ENCODE measurements at places on chromosomes 16 and 17. TPM values are rescaled to one million over a fixed set of nuclear protein-coding genes. Genes with fewer than 3 reads are reported as not detected.

DNA sequence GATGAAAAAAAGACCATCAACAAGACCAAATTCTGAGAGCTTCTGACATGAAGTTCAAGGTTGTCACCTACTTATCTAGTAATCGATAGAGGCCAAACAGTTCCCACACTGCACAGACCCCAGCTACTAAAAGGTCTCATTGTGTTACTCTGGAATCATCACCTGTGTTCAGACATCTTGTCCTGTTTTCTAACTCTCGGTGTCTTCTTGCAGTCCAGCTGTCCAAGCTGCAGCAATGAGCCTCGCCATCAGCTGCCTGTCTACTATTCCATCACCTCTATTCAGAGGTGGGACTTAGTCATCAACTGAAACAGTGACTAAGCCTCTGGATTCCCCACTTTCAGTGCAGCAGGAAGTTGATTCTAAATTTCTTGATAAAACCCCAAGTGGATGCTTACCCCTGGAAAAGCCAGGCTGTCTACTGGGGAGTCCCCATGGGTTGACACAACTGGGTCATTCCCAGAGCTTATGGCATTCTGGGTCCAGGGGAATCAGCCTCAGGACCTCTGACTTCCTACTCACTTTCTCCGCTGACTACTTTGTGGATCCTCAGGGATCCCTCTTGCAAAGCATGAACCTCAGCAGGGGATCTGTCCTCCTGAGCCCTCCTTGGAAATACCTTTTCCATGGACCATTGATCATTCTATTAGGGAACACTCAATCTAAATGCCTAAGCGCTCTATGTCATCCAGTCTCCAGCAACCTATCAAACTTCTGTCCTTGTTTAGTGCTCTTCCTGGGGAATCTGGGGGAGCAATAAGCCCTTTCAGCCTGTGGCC, 46.5 kb downstream of the HNF1B start:
- DNase-seq = no peak

- no peak for DNase-seq
These were observed 1.0 kb upstream of the ENDOV start for GRCh38 chr17:80413771-80414507.

DNA sequence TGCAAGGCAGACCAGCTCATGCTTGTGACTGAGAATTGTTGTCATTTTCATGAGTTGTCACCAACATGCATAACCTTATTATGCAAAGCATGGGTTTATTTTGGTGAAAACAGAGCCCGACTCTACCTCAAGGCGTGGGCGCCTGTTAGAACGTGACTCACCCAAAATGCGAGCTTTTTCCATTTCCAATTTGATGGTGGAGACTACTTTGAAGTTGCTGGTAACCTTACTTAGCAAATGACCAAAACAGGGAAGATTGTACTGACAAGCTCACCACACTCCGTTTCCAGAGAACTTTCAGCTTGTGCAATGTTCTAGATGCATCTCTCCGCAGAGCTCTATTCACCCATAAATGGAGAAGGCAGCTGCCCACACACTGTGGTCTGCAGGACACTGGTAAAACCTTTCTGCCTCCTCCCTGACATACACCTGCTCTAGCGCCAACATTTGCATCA, 284.5 kb downstream of the MAF start:
- no peak for DNase-seq

- DNase-seq = no peak
These were observed 32.4 kb upstream of the CDYL2 start for GRCh38 chr16:80836846-80837245.

DNA sequence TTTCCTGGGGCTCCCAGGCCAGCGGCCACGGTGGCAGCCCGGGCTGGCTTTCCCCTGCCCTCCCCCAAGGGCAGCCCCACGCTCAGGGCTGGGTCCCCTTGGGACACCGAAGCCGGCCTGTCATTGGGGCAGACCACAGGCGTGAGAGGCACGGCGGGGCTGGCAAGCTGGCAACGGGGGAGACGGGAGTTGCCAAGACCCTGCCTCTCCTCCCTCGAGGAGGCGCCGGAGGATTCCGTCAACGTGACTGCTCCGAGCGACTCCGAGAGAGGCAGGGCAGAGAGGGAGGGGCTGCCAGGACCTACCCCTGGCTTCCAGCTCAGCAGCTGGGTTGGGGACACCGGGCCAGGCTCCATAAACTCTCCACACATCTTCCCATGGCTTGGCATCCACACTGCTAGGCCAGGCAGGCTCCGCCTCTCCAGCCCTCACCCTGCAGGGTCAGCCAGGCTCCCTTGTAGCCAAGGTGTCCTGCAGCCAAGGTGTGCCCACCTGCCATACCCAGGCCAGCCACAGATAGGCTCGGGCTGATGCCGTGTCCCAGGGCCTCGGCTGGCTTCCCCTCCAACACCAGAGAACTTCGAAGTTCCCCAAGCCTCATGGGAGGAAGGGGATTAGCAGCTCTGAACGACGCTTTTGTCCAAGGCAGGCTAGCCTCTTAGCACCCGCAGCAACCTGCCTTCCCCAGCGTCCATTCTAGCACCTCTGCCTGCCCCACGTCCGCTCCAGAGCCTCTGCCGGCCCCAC, 25.5 kb downstream of the TIMM22 start:
- DNase-seq = no peak

GRCh38 chr17:42126836-42127235, 4.2 kb downstream of the HSPB9 start:
- DNase-seq = no peak

DNA sequence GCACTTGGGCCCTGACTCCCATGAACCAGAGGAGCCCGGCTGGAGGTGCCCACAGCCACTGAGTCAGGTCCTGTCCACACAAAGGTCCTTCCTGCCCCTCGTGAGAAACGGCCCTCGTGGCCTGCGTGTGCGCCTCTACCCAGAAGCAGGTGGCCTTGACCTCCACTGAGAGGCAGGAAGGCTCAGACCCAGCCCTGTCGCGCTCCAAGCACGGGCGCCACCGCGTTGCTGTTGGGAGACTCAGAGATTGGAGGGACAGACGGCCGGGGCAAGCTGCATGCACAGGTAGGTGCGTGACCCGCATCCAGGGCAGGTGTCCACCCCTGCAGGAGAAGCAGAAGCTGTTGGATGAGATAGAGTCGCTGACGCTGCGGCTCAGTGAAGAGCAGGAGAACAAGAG, 8.1 kb upstream of the CAPN15 start:
- no peak for DNase-seq

- no peak for DNase-seq
These were observed 27.6 kb upstream of the LASP1NB start for GRCh38 chr17:38897671-38898290.

- DNase-seq = no peak
These were observed 19.9 kb downstream of the ZCCHC14 start for GRCh38 chr16:87472935-87473334.

GRCh38 chr16:89085755-89086154, 7.9 kb upstream of the ACSF3 start:
- DNase-seq = no peak

DNA sequence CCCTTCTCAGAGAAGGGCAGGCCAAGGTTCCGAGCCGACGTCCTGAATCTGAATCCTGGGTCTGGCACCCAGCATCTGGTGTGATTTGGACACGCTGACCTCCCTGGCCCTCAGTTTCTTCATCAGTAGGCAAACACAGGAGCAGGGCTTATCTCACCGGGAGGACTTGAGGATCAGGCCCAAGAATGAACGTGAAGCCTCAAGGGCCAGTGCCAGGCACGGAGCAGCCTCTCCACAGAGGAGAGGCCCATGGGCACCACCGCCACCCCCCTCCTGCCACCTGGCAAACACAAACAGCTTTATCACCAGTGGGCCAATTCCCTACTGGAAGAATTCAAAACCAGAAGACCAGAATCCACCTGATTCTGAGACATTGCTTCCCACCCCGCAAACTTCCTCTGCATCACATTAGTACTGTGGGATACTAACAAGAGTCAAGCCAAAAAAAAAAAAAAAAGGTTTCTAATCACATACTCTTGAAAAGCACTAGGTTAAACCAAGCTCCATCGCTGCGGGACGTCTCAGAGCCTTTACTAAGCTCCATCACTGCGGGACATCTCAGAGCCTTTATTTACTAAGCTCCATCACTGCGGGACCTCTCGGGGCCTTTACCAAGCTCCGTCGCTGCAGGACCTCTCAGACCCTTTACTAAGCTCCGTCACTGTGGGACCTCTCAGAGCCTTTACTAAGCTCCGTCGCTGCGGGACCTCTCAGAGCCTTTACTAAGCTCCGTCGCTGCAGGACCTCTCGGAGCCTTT, 68.0 kb upstream of the DOC2B start:
- DNase-seq = no peak

GRCh38 chr17:51456942-51457341, 196.6 kb downstream of the UTP18 start:
- DNase-seq = no peak

HP gene
- total RNA-seq = 450 TPM

C16orf54 gene
- 9.1 TPM for total RNA-seq

CDH11 gene
- total RNA-seq = 236 TPM

SPATA32 gene
- 0.21 TPM for total RNA-seq

EPN3 gene
- 1.3 TPM for total RNA-seq

Data from lung (tissue), 17 donors.